ENCODE measurements at places on chromosomes 7 and 10. TPM values are rescaled to one million over a fixed set of nuclear protein-coding genes. Genes with fewer than 3 reads are reported as not detected.

Gene NPS
- total RNA-seq, result not detected

Gene TRIM73
- 21.1 TPM for total RNA-seq

Gene STK32C
- total RNA-seq, result 17.9 TPM

Gene EEPD1
- 0.45 TPM for total RNA-seq

Gene NAT16
- total RNA-seq, result not detected

Gene FBXO24
- 0.88 TPM for total RNA-seq

DNA sequence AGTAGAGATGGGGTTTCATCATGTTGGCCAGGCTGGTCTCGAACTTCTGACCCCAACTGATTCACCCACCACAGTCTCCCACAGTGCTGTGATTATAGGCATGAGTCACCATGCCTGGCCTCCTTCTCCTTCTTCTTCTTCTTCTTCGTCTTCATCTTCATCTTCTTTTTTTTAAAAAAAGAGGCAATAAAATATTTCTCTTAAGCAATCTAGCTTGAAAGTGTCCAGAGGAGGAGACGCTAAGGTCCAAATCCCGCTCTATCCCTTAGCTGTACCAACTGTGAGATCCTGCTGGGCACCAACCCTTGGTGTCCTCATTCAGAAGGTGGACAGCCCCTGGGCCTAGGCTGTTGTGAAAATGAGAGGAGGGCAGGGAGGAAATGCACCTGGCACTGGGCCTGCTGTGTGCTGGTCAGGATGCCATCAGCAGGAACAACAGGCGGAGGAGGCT, 13.9 kb upstream of the PSAP start:
- DNase-seq, result no peak

DNA sequence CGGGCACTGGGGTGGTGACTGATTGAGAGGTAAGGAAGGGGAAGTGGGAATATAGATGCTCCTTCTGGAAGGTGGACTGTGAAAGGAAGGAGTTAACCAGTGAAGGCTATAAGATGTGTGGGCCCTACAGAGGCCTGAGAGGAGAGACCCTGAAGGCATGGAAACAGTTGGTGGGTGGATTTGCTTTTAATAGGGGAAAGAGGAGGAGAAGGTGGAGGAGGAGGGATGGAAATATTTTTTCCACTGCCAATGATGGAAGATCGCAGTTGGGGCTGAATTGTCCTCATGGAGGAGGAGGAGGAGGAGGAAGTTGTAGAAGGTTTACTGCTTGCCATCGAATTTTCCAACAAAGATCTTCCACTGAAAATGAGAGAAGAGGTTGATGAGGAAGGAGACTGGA, 80.3 kb downstream of the KIAA1217 start:
- no peak for DNase-seq

DNA sequence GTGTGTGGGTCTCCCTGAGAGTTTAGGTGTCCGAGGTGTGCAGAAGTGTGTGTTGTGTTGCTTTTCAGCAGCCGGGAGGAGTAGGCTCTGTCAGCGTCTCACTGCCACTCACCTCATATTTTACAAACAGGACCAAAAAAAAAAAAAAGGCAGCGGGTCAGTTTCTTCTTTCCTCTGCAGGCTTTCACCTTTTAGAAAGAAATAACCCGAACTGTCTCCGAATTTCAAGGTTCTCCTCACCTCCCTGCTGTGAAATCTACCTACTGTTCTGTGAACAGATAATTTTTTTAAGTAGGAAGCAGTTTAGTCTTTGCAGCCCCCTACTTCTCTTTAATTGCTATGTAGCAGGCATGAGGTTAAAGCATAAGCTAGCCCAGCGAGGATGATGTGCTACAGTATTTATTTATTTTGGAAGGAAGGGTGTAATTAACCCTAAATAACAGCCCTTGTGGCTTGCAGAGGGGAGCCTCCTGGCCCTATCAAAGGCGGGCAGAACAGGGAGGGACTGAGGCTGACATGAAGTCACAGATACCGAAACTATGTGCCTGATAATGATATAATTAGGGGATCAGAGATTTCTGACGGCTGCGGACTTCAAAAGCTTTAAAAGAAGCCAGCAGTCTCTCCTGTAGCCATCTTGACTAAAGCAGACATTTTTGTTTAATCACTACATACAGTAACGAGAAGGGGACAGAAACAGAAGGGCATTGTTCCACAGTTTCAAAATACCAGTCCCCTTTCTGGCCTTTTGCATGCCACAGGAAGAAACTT, 1.6 kb downstream of the BAMBI start:
- peak; percentile 31 for DNase-seq

- no peak for DNase-seq
These were observed 101.5 kb downstream of the RNF216 start for GRCh38 chr7:5679813-5680473.

DNA sequence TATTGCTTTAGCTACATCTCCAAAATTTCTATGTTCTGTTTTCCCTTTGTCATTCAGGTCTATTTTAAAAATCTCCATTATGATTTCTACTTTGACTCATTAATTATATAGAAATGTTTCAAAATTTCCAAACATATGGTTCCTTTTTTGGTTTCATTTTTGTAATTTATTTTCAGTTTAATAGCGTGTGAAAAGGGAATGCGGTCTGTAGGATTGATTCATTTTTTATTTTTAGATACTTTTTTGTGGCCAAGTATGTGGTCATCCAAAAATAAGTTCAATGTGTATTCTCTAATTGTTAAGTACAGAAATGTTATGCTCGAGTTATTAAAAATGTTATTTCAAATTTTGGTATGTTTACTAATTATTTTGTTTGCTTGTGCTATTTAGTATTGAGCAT, 72.5 kb upstream of the ANKRD1 start:
- DNase-seq, result no peak

DNA sequence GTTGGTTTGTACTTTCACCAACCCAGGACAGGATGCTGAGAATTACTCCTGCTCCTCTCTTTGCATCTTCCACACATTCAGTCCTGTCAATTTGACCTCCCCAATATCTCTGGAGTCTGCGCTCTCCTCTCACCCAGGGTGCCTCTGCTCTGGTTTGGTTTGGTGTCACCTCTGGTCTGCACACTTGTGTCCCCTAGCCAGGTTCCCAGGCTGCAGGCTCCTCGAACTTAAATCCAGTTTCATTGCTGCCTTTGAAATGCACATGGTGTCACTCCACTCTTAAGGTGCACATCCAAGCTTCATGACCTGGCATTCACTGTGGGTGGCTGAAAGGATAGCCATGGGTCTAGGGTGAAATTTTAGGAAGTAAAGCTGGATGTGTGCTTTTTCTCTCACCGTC, 271.6 kb downstream of the RPS24 start:
- DNase-seq, result no peak

- no peak for DNase-seq
These were observed 286.4 kb downstream of the PTPRN2 start for GRCh38 chr7:158301207-158301606.

GRCh38 chr10:93198401-93199131, 124.9 kb downstream of the CYP26A1 start:
- no peak for DNase-seq

- DNase-seq, result no peak
These were observed 1190.9 kb downstream of the TYW1 start for GRCh38 chr7:68187532-68187931.

- DNase-seq, result no peak
These were observed 249.9 kb downstream of the FRMD4A start for GRCh38 chr10:14080795-14081194.

- no peak for DNase-seq
These were observed 364.4 kb downstream of the CXCL12 start for GRCh38 chr10:44020322-44021111.

GRCh38 chr10:75939541-75939940, 508.1 kb downstream of the LRMDA start:
- DNase-seq, result no peak

- DNase-seq, result no peak
These were observed 99.0 kb upstream of the NMT2 start for GRCh38 chr10:15267496-15267895.

- DNase-seq, result peak; percentile 43
These were observed 951 bp downstream of the ZNF25 start for GRCh38 chr10:37975401-37975991.

GRCh38 chr7:47327698-47328391, 254.1 kb downstream of the TNS3 start:
- DNase-seq, result no peak

GRCh38 chr10:91036807-91037411, 116.0 kb upstream of the ANKRD1 start:
- no peak for DNase-seq

GRCh38 chr7:17401791-17402627, 103.6 kb downstream of the AHR start:
- DNase-seq, result no peak

All from natural killer cell (primary cell).